ENCODE measurements at places on chromosomes 1 and 21.

- DNase-seq: no peak
These were observed 8.5 kb upstream of the ERG start for GRCh38 chr21:38506661-38507281.

- no peak for DNase-seq
These were observed 91.3 kb downstream of the ZSCAN20 start for GRCh38 chr1:33563699-33564098.

DNA sequence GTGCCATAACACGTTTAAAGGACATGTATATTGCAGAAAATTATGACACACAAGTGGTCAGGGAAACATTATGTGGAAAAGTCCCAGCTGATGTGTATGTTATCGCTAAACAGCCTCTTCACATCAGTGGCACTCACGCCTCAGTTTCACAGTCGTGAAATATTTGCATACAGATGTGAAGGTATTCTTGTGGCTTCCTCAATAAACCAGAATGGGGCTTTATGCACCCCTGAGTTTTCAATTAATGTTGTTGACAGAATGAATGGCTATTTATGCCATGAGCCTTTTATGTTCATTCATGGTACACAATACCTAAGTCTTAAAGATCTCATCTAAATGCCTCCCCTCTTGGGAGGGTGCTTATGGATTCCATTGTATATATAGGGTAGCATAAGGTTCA is 202.1 kb upstream of the ADGRL2 start:
- DNase-seq: no peak

- no peak for DNase-seq
These were observed 26.6 kb downstream of the TENT5C start for GRCh38 chr1:117632269-117633067.

- no peak for DNase-seq
These were observed 7.6 kb downstream of the CDKN2C start for GRCh38 chr1:50977575-50978143.

GRCh38 chr1:162709870-162710269 is 77.6 kb downstream of the DDR2 start:
- no peak for DNase-seq
